ENCODE measurements at places on chromosomes 11 and 22.

DNA sequence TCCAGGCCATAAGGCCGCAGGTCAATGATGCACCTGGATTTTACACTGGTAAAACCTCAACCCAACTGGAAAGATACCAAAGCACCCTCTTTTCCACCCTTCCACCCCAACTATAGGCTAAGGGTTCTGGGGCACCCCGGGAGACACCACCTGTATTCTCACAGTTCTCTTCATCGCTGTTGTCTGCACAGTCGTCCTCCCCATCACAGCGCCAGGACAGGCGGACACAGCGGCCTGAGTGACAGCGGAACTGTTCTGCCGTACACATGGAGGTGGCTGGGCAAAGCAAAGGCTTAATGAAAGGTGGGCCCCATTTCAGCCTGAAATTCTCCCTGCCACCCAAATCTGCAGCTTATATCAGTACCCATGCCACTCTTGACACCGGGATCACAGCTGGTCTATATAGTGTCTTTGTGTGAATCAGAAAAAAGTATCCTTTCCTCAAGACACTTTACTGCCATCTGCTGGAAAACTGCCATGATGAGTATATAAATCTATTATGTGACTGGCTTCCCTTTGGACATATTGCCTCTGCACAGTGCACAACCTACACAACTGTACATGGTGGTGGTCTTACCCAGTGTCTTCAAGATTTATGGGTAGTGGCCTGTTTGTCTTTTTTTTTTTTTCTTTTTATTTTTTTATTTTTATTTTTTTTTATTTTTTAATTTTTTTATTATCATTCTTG lies 21.5 kb downstream of the LRP4 start:
- no peak for DNase-seq

DNA sequence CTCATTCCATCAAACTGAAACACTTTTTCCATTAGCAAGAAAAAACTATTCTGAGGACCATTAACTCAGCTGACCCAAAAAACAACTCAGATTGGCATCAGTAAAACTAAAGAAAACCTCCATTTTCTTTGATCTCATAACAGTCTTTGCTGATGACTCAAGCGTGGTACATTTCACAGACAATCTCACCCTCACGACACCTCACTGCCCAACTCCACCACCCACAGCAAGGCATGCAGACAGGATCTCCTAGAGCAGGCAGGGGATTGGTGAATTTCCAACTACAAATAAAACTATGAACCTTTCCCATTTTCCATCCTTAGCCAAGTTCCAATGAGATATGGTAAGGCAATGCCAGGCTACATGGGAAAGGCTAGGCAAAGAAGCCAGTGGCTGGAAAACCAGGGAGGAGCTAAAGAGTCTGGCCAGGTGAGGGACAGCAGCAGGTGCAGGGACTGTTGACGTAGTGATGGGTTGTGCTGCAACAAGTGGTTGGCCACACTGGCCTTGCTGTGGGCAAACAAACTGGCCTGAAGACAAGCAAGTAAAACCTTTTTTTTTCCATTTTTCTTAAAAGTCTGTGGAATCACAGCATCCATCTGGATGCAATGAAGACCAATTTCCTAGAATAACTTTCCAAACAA lies 97.2 kb downstream of the SERGEF start:
- DNase-seq: no peak

DNA sequence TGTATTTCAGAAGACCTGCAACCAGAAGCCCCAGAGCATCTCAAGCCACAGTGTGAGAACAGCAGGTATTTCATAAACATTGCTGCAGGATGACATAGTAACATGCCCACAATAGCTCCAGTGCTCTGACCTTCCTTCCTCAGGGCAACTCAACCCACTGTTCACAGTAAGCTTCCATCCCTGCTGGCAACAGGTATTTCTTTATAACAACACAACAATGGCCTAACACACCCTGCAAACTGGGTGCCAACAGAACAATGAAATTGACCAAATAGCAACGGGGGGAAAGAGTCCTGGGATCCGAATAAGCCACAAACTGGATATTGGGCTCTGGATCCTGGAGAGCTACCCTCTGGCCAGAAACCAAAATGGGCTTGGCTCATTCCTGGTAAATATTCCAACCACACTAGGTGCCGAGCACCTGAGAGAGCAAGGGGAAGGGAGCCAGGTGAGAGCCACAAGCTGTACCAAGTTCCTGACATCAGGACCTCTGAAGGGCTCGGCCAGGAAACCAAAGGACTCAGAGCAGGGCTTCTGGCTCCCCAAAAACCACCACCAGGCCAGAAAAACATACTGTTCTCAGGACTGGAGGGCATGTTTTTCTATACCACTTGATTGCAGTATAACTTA lies 99.5 kb downstream of the MICAL3 start:
- DNase-seq: no peak

GRCh38 chr11:96037405-96037949 lies 113.6 kb upstream of the MTMR2 start:
- no peak for DNase-seq

- DNase-seq: no peak
Observed at GRCh38 chr22:25621986-25622385, 57.5 kb downstream of the GRK3 start.

GRCh38 chr22:36247955-36248354 lies 5.0 kb upstream of the APOL1 start:
- no peak for DNase-seq

DNA sequence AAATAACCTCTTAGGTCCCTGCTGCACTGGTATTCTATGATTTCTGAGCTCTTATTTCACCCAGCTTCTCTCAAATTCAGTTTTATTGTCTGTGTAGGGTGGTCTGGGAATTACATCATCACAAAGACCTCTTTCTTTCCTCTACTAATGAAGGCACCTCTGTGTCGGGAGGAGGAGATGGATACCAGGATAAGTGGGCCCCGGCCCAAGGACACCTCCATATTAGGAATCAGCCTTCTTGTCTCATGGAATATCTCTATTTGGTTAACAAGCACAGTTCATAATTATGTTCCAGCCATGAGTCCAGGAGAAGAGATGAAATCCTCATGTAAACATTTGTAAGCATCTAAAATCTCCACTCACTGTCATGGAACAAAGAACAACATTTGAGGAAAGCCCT lies 9.4 kb downstream of the PARVA start:
- DNase-seq: no peak

- DNase-seq: no peak
Observed at GRCh38 chr11:8691601-8692000, 9.0 kb downstream of the RPL27A start.

Data from esophagus squamous epithelium (tissue), 5 donors.